Activated CD8-positive, alpha-beta memory T cell treated with anti-CD3 and anti-CD28 coated beads for 4 hours (primary cell): ENCODE measurements at places on chromosomes 11 and 22.

GRCh38 chr11:94885133-94885532 is 88.2 kb downstream of the CWC15 start:
- no peak for DNase-seq

GRCh38 chr11:3994030-3994640 is 100.5 kb upstream of the RRM1 start:
- no peak for DNase-seq

DNA sequence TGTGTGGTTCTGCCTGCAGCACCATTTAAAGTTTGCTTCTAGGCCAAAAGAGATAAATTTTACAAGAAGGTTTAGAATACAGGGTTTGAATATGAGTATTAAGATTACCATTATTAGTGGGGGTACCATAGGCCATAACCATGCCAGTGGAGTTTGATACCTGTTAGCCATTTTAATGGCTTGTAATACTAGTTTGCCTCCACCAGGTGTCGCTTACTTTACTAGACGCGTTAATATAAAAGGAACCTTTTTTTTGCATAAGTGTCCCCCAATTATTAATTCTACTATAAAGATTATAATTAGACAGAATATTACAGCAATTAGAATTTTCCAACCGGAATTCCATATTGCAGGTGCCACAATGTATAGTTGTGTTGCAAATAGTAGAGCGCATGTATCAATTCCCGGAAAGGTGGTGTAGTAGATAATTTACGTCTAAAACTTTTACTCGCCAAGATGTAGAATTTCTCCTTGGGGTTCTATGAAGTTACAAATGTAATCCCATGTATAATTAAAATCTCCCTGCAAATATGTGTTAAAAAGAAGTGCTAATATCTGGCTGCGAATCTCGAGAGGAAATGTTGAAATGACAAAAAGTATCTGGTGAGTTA is 16.1 kb downstream of the MS4A6E start:
- no peak for DNase-seq

- DNase-seq: peak; percentile 20
Measured at GRCh38 chr11:78645226-78646202, 70.8 kb upstream of the NARS2 start.

DNA sequence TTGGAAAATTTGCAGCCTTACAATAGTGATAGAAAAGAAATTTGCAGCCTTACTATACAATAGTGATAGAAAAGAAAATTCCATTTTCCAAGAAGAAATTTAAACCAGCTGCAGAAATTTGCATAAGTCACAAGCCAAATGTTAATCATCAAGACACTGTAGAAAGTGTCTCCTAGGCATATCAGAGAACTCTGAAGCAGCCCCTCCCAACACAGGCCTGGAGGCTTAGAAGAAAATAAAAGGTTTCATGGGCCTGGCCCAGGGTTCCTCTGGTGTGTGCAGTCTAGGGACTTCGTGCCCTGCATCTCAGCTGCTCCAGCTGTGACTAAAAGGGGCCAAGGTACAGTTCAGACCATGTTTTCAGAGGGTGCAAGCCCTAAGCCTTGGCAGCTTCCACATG is 6.0 kb downstream of the OR4A16 start:
- no peak for DNase-seq

GRCh38 chr11:34444428-34444827 is 5.7 kb downstream of the CAT start:
- DNase-seq: no peak

DNA sequence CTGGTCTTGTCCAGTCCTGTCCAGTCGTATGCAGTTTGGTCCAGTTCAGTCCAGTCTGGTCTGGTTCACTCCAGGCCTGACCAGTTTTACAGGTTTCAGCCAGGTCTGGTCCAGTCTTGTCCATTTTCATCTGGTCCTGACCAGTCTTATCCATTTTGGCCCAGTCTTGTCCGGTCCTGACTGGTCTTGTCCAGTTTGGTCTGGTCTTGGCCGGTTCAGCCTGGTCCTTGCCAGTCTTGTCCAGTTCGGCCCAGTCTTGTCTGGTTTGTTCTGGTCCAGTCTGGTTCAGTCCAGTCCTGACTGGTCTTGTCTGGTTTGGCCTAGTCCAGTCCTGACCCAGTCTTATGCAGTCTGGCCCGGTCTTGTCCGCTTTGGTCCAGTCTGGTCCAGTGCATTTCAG is 380.2 kb downstream of the OR4C45 start:
- DNase-seq: no peak

DNA sequence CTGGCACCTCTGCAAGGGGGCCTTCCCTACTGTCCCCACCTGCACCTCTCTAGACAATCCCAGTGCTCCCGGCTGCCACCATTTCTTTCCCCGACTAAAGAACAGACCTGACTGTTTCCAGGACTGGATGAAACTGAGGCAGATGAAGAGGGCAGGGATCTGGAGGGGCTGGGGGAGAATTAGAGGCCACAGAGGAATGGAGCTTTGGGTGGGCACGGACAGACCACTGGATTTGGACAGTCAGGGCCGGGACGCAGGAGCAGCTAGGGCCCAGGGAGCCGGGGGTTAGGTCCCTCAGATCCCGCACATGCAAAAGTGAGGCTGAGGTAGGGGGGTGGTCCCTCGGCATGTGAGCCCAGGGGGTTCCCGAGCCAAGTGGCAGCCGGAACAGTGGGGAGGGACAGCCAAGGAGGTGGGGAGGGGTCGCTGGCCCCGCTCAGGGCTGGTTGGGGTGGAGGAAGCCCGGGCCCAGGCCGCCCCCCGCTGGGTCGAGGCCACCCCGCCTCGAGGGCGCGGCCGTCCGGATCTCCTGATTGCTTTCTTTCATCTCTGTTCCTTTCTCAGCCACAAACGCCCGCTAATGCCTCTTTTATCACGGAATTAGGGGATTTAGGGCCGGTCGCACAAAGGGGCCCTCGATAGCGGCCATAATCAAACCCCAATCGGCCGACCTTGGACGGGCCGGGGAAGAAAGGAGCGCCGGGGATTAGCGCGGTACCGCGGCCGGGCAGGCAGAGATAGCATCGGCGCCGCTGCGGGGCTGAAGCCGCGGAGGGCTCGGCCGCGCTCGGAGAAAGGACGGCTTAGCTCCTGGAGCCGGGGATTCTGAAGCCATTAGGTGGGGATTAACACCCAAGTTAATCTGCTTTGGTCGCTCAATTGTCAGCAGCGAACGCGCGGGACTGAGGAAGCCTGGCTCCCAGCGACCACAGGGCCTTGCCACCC is 9.3 kb downstream of the SLC25A1 start:
- no peak for DNase-seq

- no peak for DNase-seq
Measured at GRCh38 chr22:38049812-38050619, 7.2 kb upstream of the PICK1 start.

GRCh38 chr11:2651826-2652271 is 47.9 kb downstream of the KCNQ1OT1 start:
- no peak for DNase-seq
